ENCODE measurements at places on chromosomes 5 and 9. TPM values are rescaled to one million over a fixed set of nuclear protein-coding genes. Genes with fewer than 3 reads are reported as not detected.

The IL3 gene
- total RNA-seq = 71.3 TPM

The CDKN2A gene
- total RNA-seq = 3.7 TPM

The ZFR gene
- 70.4 TPM for total RNA-seq

The INSYN2B gene
- not detected for total RNA-seq

The TMEM252 gene
- total RNA-seq = not detected

The BTNL8 gene
- total RNA-seq = not detected

DNA sequence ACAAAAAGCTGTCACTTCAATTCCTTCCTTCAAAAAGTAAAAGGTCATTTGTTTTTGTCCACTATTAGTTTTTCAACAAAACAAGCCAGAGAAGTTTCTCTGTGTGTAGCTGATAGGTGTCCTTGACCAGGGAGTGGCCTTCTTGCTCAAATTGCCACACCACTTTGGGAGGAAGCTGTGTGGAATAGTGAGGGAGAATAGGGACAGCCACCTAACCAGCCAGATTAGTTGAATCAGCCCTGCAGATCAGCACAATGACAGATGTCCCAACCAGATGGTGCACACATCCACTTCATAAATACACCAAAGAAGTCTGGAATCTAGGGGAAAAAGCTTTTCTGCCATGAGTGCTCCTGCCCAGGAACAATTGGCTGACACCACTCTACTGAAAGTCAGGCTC lies 37.2 kb downstream of the NREP start:
- H3K4me1 ChIP-seq = no peaks in the 10 kb centered on the region
- no peaks in the 10 kb centered on the region for H3K36me3 ChIP-seq
- DNase-seq = no peak

- no peak overlapping the region for H3K27ac ChIP-seq
- H3K4me3 ChIP-seq = no peak overlapping the region
- H3K36me3 ChIP-seq = no peaks in the 10 kb centered on the region
- H3K27me3 ChIP-seq = no peaks in the 10 kb centered on the region
These were observed 82.9 kb downstream of the COL23A1 start for GRCh38 chr5:178507151-178507932.

- no peaks in the 10 kb centered on the region for H3K27me3 ChIP-seq
- no peak overlapping the region for H3K27ac ChIP-seq
- no peak for DNase-seq
- no peak overlapping the region for H3K4me3 ChIP-seq
These were observed 24.6 kb upstream of the GLIS3 start for GRCh38 chr9:4324513-4324912.

DNA sequence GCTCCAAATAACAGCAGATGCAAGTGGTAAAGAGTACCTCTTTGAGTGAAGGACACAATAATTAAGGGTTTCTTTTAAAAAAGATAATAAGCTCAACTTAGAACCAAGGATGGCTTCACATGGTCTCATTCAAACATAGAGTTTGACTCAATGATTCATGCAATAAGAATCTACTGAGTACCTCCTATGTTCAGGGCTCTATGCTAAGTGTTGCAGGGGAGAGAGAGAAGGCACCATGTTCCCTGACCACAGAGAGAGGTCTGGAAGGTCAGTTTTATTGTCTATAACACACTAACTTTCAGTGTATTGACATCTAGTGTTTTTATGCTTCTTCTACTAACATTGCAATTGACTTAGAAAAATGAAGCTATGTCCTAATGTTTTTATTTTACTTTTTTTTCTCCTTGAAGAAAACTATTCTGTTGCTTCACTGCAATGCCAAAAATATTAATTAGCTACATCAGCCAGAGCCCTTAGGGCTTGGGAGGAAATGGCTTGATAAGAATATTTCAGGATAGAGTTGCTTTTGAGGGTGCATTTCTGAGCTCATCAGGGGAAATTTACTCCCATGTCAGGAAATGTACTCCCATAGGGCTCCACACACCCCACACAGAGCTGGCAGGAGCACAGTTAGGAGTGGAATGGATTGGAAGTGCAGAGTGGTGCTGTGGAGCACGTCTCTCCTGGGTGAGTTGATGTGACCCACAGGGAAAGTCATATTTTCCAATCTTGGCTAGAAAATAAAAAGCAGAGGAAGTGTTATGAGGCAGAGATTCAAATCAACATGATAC lies 106.6 kb downstream of the PDE8B start:
- no peaks in the 10 kb centered on the region for H3K36me3 ChIP-seq
- peaks cover 19% of the 10 kb centered on the region for H3K27me3 ChIP-seq
- no peaks in the 10 kb centered on the region for H3K4me1 ChIP-seq
- H3K27ac ChIP-seq = no peak overlapping the region
- DNase-seq = no peak
- no peak overlapping the region for H3K4me3 ChIP-seq

DNA sequence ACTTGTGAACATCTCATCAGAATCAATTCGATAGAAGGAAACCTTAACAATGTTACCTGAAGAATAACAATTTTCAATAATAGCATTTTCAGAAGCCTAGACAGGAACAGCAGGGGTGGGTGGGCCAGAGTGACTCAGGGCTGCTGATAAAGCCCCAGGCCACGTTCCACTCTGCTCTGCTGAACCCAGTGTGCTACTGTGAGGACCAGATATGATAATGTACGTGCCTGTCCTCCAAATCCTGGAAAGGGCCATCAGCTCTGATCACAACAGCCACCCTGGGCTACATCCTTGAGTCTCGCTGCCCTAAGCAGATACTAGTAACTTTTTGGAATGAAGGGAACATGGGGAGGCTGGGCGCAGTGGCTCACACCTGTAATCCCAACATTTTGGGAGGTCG lies 91.3 kb downstream of the PRRT1B start:
- H3K4me3 ChIP-seq = no peak overlapping the region
- H3K4me1 ChIP-seq = peaks cover 49% of the 10 kb centered on the region
- H3K27me3 ChIP-seq = no peaks in the 10 kb centered on the region
- peak overlapping the region; percentile 89 for H3K27ac ChIP-seq
- peaks cover 58% of the 10 kb centered on the region for H3K36me3 ChIP-seq

- H3K36me3 ChIP-seq = no peaks in the 10 kb centered on the region
- H3K4me3 ChIP-seq = no peak overlapping the region
- no peak overlapping the region for H3K27ac ChIP-seq
These were observed 91.9 kb upstream of the C9orf72 start for GRCh38 chr9:27665136-27665535.

GRCh38 chr9:133961226-133962165 lies 30.6 kb downstream of the VAV2 start:
- no peaks in the 10 kb centered on the region for H3K4me1 ChIP-seq
- H3K27ac ChIP-seq = no peak overlapping the region
- no peak overlapping the region for H3K4me3 ChIP-seq
- DNase-seq = no peak
- no peaks in the 10 kb centered on the region for H3K36me3 ChIP-seq

DNA sequence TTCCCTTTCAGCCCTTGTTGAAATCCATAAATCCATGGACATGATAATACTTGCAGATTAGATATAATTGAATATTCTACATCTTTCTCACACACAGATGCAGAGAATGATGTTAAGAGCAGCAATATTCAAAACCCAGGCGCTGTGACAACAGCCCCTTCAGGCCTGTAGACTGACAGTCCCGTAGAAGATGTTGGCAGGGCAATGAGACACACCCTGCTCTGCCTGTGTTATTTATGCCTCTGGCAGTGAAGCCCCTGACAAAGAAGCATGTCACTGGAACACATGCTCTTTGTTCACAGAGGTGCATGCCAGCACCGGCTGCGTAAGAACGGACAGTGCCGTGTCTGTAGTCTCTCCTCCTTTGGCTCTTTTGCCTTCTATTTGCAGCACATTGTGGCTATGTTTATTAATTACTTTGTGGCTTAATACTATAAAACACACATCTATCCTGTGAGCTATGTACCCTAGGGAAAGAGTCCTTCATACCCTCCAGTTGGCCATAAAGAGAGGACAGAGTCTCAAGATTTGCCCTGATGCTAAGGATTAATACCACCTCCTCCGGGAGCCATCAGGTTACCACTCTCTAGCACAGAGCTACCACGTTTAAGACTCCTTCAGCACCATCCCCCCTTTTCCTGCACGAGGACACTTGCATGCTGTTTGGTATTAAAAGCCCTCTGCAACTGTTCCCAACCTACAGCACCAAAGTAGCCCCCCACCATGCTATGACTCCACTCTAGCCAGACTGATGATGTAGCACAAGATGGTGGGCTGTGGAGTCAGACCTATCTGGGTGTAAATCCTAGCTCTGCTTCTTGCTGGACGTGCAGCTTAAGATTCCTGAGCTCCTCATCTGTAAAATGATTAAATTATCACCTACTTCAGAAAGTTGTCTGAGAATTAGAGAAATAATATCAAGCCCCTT lies 2.0 kb upstream of the ANP32B start:
- H3K27me3 ChIP-seq = no peaks in the 10 kb centered on the region
- DNase-seq = no peak
- H3K4me3 ChIP-seq = peak overlapping the region; percentile 86
- H3K4me1 ChIP-seq = peaks cover 19% of the 10 kb centered on the region
- H3K36me3 ChIP-seq = peaks cover 7% of the 10 kb centered on the region
- no peak overlapping the region for H3K27ac ChIP-seq

GRCh38 chr5:124538191-124538590 lies 208.2 kb downstream of the ZNF608 start:
- no peaks in the 10 kb centered on the region for H3K27me3 ChIP-seq
- DNase-seq = no peak
- no peaks in the 10 kb centered on the region for H3K36me3 ChIP-seq
- H3K4me1 ChIP-seq = no peaks in the 10 kb centered on the region
- H3K4me3 ChIP-seq = no peak overlapping the region
- no peak overlapping the region for H3K27ac ChIP-seq

- no peak for DNase-seq
- H3K36me3 ChIP-seq = no peaks in the 10 kb centered on the region
- peak overlapping the region; percentile 54 for H3K27ac ChIP-seq
- H3K27me3 ChIP-seq = no peaks in the 10 kb centered on the region
- peaks cover 2% of the 10 kb centered on the region for H3K4me1 ChIP-seq
- no peak overlapping the region for H3K4me3 ChIP-seq
These were observed 131.4 kb downstream of the MED10 start for GRCh38 chr5:6246820-6247437.

- H3K27me3 ChIP-seq = no peaks in the 10 kb centered on the region
- H3K4me1 ChIP-seq = no peaks in the 10 kb centered on the region
- no peaks in the 10 kb centered on the region for H3K36me3 ChIP-seq
- no peak for DNase-seq
- no peak overlapping the region for H3K27ac ChIP-seq
- no peak overlapping the region for H3K4me3 ChIP-seq
These were observed 431.6 kb downstream of the PRR16 start for GRCh38 chr5:120895660-120896059.

DNA sequence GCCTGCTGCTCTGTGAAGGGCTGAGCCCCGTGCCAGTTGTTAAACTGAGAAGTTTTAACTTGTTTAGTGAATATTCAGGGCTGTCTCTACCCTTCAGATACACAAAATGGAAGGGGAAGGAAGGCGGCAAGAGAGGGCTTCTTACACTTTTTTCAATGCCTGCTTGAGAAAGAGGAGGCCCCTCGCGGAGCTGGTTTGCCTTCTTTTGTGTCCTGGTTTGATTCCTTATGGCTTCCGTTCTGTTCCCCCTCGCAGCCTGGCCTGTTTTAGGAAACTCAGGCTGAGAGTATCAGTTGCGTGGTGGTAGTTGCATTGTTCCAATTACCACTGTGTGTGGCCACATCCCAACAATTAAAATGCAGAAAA lies 1.0 kb downstream of the FAM53C start:
- peak overlapping the region; percentile 80 for H3K4me3 ChIP-seq
- H3K4me1 ChIP-seq = peaks cover 40% of the 10 kb centered on the region
- no peaks in the 10 kb centered on the region for H3K27me3 ChIP-seq
- peak overlapping the region; percentile 91 for H3K27ac ChIP-seq
- no peak for DNase-seq
- peaks cover 24% of the 10 kb centered on the region for H3K36me3 ChIP-seq

DNA sequence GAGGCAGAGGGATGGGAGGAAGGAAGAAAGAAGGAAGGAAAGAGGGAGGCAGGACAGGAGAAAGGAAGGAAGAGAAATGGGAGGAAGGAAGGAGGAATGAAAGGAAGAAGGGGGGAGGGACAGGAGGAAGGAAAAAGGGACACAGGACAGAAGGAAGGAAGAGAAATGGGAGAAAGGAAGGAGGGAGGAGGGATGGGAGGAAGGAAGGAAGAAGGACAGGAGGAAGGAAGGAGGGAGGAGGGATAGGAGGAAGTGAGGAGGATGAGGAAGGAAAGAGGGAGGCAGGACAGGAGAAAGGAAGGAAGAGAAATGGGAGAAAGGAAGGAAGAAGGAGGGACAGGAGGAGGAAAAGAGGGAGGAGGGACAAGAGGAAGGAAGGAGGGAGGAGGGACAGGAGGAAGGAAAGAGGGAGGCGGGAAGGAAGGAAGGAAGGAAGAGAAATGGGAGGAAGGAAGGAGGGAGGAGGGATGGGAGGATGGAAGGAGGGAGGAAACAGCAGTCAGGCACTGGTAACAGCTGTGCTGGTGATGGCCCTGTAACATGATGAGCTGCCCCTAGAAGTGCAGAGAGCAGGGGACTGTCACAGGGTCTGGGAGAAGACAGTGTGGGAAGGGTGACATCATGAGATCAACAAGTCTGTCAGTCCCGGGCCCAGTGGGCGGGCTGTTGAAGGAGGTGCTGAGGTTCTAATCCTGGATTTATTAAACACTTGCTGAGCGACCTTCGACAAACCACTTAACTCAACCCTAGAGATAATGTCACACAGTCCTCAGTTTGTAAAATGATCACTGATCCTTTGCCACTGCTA lies 10.7 kb upstream of the IRX1 start:
- H3K4me3 ChIP-seq = no peak overlapping the region
- H3K27me3 ChIP-seq = peaks cover 13% of the 10 kb centered on the region
- no peaks in the 10 kb centered on the region for H3K4me1 ChIP-seq
- DNase-seq = no peak

DNA sequence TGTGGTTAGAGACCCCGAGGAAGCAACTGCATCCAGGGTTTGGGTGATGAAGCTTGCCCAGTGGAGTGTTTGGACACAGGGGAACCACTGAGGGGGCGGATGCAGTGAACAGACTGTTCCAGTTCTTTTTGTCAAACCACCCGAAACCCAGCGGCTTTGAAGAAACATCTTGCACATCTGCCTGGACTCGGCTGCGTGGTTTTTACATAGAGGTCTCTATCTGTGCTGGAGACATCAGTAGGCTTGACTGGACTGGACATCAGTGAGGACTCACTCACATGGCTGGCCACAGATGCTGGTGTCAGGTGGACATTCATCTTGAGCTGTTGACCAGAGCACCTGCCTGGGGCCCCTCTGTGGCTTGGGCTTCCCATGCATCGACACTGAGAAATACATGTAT lies 15.3 kb upstream of the SPATA31E1 start:
- H3K27me3 ChIP-seq = peaks cover 4% of the 10 kb centered on the region
- no peaks in the 10 kb centered on the region for H3K4me1 ChIP-seq
- DNase-seq = no peak
- no peaks in the 10 kb centered on the region for H3K36me3 ChIP-seq
- no peak overlapping the region for H3K4me3 ChIP-seq

Data from activated CD4-positive, alpha-beta T cell treated with anti-CD3 and anti-CD28 coated beads, Interleukin-2, amount 10 ng/mL, durations not matched to agents 24 days and 14 days (primary cell).